Left renal cortex interstitium (tissue), 4 donors: ENCODE measurements at places on chromosomes 6 and 20. TPM values are rescaled to one million over a fixed set of nuclear protein-coding genes. Genes with fewer than 3 reads are reported as not detected.

The CALHM6 gene
- 3.6 TPM for polyA plus RNA-seq

The NMBR gene
- polyA plus RNA-seq: 0.29 TPM

The FGD2 gene
- 4.4 TPM for polyA plus RNA-seq

The LY6G6D gene
- polyA plus RNA-seq: not detected

The C20orf141 gene
- polyA plus RNA-seq: not detected

The CNR1 gene
- polyA plus RNA-seq: 2.0 TPM

The OTOR gene
- not detected for polyA plus RNA-seq

The IMPG1 gene
- polyA plus RNA-seq: 2.0 TPM

The RGS17 gene
- polyA plus RNA-seq: 3.6 TPM

The GTSF1L gene
- polyA plus RNA-seq: not detected

The TNF gene
- not detected for polyA plus RNA-seq

The FAXC gene
- 5.9 TPM for polyA plus RNA-seq

The MACROD2 gene
- polyA plus RNA-seq: 15.0 TPM

The SLC17A1 gene
- 34.5 TPM for polyA plus RNA-seq

The TMEM74B gene
- 5.5 TPM for polyA plus RNA-seq

The TINAG gene
- polyA plus RNA-seq: 29.6 TPM

The TMC2 gene
- 0.14 TPM for polyA plus RNA-seq

GRCh38 chr6:4647414-4648365, 128.5 kb upstream of the CDYL start:
- DNase-seq: peak; percentile 65

DNA sequence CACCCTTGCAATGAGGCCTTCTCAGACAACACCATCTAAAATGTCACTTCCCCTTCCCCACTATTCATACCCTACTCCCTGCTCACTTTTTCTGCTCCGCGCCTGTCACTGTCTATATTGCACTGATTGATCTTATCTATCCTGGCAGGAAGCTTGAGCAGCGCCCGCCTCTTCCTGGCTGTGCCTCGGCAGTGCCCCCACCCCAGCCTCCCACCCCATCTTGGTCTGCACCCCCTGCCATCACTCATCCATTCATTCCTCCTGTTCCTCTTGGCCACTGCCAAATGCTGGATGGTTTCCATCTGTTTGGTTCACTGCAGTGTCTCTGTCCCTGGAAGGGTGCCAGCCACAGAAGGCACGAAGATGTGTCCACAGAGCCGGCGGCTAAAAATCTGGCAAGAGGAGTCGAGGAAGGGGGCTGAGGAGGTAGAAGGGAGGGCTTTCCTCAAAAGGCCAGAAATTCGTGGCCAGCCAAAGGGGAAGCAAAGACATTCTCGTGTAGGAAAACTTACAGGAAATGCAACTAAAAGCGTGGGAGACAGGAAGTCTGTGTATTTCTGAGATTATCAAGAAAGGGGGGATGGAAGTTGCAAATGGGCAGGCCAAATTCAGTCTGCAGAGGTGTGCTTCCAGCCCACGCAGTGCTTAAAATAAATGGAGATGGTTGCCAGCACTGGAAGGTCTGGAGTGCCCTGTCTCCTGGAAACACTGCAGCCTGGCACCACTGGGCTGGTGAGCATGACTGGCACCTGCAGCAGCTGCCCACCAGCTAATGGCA, 27.6 kb downstream of the SYNJ2 start:
- no peak for DNase-seq

DNA sequence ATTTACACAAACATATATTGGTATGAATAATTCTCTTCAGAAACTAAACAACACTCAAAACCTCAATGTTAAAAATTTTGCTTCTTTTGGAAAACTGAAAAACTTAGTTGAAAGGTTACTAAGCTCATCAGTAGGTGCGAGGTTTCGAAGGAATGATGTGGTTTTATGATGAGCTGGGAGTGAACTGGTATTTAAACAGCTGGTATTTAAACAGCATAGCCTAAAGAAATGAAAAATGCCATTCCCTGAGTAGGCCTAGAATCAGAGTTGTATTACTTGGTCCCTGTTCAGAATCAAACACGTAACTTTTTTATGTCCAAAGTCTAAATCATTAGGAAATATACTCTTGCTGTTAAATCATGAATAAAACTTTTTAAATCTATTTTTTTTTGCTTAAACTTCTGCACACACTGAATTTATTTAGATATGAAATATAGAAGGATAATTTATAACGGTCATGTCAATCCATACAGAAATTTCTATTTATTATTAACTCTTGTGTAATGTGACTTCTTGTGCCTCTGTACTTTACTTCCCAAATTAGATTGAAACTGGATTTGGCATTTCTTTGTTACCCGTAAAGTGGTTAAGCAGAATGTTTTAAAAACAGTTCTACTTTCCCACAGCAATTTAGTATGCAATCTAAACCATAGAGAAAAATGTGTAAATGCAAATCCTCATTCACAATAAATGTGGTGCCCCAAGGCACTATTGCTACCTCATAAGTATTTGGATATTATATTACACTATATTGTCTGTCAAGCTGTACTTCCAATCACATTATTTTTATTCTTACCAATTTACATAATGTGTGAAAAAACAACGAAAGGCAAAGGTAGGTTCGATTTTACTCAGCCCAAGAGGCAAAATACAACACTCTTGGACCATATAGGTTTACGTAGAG, 124.1 kb downstream of the HS3ST5 start:
- DNase-seq: no peak

DNA sequence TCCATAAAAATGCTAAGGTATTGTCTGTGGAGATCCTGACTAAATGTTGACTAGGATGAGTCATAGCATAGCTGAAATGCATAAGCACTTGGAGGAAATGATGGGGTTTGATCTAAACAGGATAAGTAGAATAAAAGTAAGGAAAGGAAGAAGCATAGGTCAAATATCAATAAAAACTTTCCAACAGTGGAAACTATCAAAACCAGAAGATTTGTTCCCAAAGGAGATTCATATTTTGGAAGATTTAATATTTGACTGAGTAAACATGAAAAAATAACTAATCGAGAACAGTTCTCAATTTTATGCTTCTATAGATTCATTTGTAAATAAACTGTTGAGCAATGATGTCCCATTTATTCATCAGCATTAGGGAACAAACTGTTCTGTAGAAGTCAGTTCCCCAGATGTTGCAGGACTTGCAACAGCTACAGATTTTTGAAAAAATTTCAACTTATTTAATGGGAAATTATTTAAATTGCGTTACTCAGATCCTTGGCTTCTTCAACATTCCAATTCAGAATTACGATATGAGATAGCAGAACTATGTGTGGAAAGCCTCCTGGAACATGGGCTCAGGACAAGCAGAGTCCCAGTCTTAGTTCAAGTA, 133.7 kb upstream of the TBX18 start:
- no peak for DNase-seq

GRCh38 chr6:14108571-14109410, 8.8 kb upstream of the CD83 start:
- DNase-seq: no peak

GRCh38 chr6:32614366-32615081, 22.7 kb upstream of the HLA-DQA1 start:
- DNase-seq: no peak

DNA sequence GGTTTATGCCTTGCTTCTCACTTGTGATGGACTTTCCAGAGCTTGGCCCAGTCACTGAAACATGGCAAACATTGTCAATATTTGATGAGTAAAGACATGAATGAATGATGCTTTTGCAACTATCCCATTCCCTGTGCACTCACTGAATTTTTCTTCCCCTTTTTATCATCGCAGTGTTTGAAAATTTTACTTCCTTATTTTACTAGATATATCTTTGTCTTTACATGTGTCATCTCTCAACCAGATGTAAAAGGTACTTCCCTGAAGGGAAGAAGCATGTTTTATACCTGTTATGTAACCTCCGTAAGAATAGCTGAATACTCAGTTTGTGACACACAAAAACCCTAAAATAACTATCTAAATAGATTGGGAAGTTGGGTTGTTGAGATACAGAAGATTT, 544.7 kb upstream of the FLRT3 start:
- DNase-seq: no peak

- DNase-seq: no peak
Observed at GRCh38 chr20:5654557-5654956, 95.6 kb upstream of the SHLD1 start.

GRCh38 chr6:78867020-78867369, 356 bp upstream of the IRAK1BP1 start:
- DNase-seq: no peak

GRCh38 chr6:16146527-16146955, 17.7 kb downstream of the MYLIP start:
- no peak for DNase-seq

GRCh38 chr20:13794667-13795066, 9.8 kb downstream of the NDUFAF5 start:
- no peak for DNase-seq

- no peak for DNase-seq
Observed at GRCh38 chr6:123171341-123172115, 175.5 kb downstream of the CLVS2 start.

DNA sequence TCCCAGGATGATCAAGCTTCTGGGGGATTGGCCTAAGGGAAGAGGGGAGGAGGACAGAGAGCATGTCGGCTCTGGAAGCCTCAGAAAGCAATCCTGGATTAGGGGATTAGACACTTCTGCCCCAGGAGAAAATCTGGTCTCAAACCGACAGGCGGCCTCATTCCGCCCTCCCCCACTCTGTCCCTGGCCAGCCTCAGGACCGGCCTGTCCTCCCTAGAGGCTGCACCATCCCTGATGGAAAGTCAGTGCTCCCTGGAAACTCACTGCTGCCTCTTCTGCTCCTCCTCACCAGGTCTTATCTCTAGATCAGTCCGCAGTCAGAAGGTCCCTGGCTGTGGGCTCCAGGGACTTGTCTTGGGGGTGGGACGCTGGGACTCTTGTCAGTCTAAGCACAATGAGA, 905 bp upstream of the SLC12A5 start:
- DNase-seq: no peak

- peak; percentile 86 for DNase-seq
Observed at GRCh38 chr6:47047479-47048407, 5.6 kb upstream of the ADGRF1 start.

DNA sequence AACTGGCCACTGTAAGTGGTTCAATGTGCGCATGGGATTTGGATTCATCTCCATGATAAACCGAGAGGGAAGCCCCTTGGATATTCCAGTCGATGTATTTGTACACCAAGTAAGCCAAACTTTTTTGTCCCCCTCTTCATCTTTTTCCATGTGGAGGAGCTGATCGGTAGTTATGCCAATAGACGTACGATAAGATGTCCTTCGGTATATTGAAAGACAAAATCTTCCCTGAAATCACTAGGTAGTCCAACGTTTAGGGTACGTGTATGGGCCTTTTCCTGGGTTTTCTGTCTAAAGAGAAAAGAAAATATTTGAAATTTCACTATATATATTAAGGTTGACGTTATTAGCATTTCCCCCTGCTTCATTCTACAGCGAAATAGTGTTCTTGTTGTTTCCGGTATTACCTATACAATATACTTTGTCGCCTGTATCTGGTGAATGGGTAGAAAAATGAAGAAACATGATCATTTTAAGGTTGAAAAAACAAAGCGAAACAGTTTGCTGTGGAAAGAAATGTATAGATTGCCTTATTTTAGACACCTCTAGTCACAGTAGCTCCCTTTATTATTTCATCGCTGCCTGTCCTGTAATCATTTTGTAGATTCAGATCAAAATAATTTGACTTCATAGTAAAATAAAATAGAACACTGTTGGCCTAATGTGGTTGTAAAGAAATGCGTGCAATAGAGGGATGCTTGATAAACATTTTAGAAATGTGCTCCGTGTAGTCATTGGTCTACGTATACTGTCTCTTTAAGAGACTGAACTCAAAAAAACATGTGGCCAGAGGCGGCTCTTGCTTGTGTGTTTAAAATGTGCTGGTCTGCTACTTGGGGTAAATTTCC, 1.5 kb downstream of the LIN28B start:
- DNase-seq: no peak

DNA sequence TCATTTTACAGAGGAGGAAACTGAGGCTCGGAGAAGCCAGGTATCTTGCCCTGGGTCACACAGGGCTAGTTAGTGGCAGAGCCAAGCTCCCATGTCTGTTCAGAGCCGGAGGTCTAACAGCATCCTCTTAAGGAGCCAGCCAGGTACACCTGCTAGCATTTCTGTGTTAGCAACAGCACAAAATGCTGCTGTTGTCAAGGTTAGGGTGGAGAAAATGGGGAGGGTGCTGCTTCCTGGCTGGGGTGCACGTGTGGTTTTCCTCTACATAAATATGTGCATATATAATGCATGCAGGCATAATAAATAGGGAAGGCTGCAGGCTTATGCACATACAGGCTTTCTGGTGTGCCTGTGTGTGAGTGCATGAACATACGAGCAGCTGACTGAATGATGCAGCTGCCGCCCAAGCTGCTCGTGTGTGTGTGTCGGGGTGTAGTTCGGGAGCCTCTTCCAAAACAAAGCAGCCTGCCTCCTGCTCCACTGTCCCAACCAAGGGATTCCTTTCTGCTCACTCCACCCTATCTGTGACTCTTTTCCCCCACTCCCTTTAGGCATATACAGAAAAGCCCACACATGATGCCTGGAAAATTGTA, 86.6 kb downstream of the CD40 start:
- no peak for DNase-seq

- DNase-seq: no peak
Observed at GRCh38 chr20:63023071-63023935, 16.5 kb upstream of the BHLHE23 start.

- DNase-seq: no peak
Observed at GRCh38 chr6:53119772-53120409, 28.8 kb downstream of the GCM1 start.

DNA sequence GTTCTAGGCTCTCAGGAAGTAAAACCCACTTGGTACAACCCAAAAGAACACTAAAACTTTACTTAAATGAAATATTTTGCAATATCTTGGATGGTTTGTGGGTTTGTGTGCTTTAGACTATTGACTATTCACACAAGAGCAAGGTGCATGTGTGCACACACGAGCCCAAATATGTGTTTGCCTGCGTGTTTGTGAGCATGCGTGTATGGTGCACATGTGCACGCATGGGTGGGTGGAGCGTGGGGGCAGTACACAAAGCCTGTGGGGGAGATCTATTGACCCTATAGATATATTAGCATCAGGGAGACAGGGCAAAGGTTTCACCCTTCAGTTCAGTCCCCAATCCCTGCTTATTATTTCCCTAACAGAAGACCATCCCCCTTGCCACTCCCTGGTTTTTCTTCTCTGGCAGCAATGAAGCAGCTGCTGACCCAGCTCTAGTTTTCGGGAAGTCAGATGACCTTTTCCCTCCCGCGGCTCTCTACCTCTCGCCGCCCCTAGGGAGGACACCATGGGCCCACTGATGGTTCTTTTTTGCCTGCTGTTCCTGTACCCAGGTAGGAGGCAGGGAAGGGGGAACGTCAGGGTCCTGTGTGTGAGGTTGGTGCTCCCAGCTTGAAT, at the start of gene C2:
Gene C2 (plus strand): TSS at position 476 of the 621 bp plus-strand sequence. CDS start 36 bp downstream, at position 512.
- no peak for DNase-seq

- no peak for DNase-seq
Observed at GRCh38 chr6:124132256-124132655, 328.6 kb downstream of the NKAIN2 start.

DNA sequence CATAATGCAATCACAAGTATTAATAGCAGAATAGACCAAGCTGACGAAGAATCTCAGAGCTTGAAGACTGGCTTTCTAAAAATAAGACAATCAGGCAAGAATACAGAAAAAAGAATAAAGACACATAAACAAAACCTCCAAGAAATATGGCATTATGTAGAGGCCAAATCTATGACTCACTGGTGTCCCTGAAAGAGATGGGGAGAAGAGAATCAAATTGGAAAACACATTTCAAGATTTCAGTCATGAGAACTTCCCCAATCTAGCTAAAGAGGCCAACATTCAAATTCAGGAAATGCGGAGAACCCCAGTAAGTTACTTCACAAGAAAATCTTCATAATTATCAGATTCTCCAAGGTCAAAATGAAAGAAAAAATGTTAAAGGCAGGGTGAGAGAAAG, 69.0 kb upstream of the PDE7B start:
- no peak for DNase-seq

- DNase-seq: no peak
Observed at GRCh38 chr6:44594481-44594880, 207.0 kb downstream of the CDC5L start.
